ENCODE measurements at places on chromosomes 6 and 20.

GRCh38 chr6:166626177-166627032, 646 bp downstream of the RPS6KA2 start:
- DNase-seq, result no peak

DNA sequence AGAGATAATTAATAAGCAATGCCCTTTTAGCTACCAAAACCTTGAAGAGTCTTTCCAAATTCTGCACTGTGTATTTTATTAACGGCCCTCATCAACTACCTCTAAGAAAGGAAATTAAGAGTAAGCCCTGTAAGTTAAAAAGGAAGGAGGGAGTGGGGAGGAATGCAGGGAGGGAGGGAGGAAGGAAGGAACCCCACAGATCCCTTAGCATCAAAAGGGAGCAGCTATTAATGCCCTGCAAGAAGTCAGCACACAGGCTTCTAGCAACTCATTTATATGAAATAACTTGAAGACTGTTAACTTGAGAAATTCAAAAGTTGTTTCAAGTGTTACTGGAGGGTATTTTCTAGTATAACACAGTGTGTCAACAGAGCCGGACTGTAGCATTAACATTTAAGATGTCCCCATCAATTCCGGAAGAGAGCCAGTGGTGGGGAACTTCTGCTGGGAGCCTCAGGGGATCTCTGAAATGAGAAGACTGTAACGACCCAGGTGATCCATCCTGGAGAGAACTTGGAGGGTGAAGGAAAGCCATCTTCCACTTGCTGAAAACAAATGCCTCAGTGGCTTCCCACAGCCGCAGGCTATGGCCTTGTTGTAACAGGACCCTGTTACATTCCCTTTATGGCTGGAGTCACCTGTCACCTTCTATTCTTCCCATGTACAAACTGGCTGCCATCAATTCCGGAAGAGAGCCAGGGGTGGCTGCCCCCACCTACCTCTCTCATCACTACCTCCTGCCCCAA, 33.2 kb downstream of the SLC22A23 start:
- no peak for DNase-seq

- DNase-seq, result no peak
These were observed 17.4 kb upstream of the FOXO3 start for GRCh38 chr6:108543175-108543940.

- DNase-seq, result no peak
These were observed 304.9 kb downstream of the CDH26 start for GRCh38 chr20:60262967-60263603.

GRCh38 chr20:16551607-16552006, 21.6 kb downstream of the KIF16B start:
- DNase-seq, result no peak

DNA sequence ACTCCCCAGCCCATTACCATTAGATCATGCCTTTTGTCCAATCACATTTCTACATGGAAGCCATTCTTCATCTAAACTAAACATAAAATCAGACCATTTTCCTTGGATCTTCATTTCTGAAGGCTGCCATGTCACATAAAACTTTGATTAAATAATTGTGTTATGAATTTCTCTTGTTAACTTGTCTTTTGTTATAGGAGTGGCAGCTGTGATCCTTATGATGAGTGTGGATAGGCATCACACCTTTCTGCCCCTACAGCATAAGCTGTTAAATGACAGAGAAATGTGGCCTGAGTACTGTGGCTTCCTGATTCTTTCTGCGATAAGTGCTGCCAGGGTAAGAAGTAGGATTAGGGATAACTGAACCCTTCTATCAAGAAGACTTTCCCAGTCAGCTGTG, 247.1 kb upstream of the MOCS1 start:
- DNase-seq, result no peak
